ENCODE measurements at places on chromosomes 6 and 20.

GRCh38 chr6:47478233-47479139 lies 897 bp downstream of the CD2AP start:
- no peak for DNase-seq

GRCh38 chr20:45452772-45453691 lies 16.5 kb upstream of the WFDC2 start:
- DNase-seq = no peak

GRCh38 chr20:7147220-7147601 lies 379.7 kb downstream of the BMP2 start:
- no peak for DNase-seq

DNA sequence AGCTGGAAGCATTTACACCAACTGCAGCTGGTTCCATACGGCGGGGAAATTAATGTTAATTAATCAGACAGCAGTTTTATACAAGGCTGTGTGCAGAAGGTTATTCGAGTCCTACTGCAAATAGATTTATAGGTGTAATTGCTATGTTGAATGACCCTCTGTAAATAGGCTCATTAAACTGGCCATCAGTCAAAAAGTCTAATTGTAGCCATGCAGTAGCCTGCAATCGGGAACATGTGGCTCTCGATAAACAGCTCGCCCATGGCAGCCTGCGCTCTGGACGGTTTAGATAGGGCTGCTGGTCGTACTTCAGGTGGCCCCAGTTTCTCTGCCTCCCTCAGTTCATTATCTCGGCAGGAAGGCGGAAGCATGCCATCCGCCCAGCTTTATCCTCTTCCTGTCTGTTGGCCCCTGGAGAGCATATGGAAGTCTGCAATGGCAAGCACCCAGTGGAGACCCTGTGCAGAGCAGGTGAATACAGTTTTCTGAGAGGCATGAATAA lies 143.2 kb downstream of the MBOAT1 start:
- DNase-seq = no peak

GRCh38 chr6:41824571-41825569 lies 37.4 kb downstream of the TOMM6 start:
- DNase-seq = no peak

DNA sequence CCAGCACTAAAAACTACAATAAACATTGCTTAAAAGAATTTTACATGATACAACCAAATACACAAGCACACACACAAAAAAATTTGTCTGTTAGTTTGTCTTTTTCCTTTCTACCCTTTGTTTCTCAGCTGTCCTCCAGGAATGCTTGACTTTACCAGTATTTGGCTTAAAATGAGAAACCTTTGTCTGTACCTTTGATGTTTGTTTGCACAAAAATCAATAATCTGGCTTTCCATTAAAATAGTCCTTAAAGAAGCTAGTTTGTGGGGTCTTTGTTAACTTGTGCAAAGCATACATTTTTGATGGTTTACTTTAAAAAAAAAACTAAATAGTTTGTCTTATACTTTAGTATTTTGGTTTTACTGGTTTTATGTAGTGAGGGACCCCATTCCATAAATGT lies 49.3 kb downstream of the RPRD1B start:
- DNase-seq = no peak

DNA sequence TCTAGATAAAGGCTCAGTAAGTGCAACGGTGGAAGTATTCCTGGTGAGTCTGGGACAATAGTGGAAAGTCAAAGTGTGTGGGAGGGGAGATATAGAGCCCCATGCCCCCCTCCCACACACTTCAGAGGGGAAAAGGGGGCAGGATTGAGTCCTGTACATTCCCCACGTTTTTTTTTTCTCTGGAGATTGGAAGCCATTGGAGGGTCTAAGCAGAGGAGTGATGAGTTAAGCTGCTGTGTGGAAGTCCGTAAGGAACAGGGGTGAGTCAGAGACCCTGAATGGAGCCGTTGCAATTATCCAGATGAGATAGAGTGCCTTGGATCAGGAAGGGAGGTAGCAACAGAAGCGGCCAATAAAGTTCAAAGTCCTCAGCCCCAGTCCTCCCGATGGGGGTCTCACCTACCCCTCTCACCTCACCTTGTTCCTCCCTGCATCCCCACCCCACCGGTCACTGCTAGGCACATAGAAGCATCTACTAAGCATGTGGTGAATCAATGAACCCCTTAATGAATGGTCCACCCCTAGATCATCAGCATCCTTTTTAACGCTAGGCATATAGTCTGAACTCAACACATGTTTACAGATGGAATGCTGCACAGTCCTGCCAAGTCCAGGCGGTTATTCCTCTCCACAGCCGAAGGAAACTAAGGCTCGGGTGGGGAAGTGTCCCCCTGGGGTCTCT lies 662 bp upstream of the SLC9A8 start:
- no peak for DNase-seq

- DNase-seq = no peak
These were observed 132.1 kb downstream of the ZDHHC14 start for GRCh38 chr6:157513004-157513603.

DNA sequence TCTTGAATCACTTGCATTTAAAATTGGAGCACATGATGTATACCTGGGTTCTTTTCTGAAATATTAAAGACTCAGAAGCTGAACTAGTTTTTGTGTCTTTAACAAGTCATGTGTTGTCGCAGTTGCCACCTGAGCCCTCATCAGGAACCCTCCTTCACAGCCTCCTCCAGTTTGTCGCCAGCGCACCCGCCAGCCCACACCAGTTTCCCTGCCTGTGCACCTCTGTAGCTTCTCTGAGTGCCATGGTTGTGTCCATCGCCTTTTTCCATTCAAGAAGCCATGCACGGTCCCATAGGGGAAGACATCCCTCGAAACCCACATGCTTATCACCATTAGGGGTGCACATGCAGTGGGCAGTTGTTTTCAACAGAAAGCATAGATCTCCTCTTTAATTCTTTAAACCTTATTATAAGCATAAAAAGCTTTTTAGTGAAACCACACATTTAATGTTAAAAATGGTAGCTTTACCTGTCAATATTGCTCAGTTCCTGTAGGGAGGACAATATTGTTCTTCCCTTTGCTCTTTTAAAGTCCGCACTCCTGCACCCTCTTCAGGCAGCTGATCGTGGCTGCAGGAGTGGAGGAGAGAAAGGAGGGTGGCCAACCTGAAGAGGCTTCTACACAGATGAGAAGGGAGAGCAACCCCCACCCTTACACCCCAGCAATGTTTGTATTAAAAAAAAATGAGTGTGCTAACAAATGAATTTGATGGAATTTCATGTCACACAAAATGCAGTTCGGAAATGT lies 121.9 kb downstream of the CFAP61 start:
- DNase-seq = no peak

DNA sequence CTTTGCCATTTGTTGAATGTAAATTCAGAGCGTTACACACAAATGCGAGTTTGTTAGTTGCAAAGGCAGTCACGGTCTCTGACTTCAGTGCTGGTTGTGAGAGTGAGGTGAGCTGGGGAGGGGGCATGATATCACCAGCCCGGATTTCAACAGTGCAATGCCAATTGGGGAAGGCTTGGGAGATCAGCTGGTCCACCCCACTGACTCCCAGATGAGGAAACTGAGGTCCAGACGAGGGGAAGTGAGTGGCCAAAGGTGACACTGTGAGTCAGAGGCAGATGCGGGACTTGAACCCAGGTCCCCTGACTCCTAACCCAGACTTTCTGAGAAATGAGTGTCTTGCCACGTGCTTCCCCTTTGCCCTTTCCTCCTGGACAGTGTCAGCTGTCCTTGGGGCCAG lies 62.1 kb downstream of the CEBPB start:
- no peak for DNase-seq

- no peak for DNase-seq
These were observed 476 bp downstream of the IGF2R start for GRCh38 chr6:159969204-159969912.

- no peak for DNase-seq
These were observed 122.7 kb downstream of the TMEM242 start for GRCh38 chr6:157200611-157201010.

- DNase-seq = no peak
These were observed 72.9 kb upstream of the DTNBP1 start for GRCh38 chr6:15735567-15736265.

- DNase-seq = no peak
These were observed 217.5 kb downstream of the GJA1 start for GRCh38 chr6:121652726-121653623.

DNA sequence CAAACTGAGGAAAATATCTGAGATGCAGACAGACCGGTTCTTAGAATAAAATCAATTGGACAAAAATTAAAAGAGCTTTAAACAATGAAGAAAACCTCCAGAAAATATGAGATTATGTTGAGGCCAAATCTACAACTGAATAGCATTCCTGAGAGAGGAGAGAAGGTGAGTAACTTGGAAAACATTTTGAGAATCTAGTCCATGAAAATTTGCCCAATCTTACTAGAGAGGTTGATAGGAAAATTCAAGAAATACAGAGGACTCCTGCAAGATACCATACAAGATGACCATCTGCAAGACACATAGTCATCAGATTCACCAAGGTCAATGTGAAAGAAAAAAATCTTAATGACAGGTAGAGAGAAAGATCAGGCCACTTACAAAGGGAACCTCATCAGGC lies 437.7 kb upstream of the ADGRB3 start:
- DNase-seq = no peak

DNA sequence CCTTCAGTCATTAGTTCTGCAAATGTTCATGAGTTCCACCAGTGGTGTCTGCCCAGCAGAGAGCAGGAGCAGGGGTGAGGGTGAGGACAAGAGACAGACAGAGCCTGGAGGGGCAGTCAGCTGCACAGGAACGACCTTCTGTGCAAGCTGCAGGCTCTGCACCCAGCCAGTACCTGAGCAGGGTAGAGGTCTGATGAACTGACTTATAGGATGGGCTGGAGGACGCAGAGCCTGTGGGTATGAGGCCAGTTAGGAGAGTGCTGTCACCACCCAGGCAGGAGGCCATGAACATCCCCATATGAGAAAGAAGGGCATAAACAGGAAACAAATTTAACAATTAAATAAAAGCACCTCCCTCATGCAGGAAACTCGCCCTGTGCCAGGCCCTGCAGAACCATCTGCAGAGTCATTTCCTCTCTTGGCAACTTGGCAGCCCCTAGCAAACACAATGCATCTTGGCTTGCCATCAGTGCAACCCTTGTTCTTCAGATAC lies 17.9 kb downstream of the C6orf15 start:
- no peak for DNase-seq

DNA sequence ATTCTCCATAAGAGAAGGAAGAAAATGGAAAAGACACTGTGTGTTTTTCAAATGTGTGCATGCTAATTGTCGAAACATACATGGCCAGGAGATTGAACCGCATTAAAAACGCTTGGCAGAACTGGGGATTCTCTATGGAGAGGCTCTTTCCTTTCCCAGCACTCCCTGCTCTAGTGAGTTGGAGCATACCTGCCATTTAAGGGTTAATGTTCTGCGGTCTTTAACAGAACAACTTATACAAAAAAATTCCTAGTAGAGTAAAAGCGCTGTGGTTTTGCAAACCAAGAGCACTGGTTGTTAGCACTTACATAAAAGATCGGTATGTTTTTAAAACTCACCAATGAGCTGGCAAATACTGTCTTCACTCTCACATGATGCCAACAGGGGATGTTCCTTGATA lies 1.5 kb downstream of the TAGAP start:
- DNase-seq = no peak

DNA sequence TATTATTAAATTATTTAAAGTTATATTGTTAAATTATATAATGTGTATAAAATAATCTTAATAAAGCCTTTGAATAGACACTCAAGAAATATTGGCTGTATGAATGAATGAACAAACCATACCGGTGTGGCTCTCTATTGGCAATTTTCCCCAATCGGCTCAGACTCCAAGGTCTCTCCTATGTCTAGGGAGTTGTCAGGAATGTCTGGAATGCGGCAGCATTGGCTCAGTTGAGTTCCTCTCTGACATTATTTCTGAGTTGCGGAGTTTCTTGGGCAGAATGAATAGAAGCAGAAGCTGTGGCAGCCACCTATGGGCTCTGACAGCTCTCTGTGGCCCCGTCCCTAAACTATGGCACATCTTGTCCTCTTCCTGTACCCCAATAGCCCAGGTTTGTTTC lies 111.0 kb downstream of the SOBP start:
- no peak for DNase-seq

DNA sequence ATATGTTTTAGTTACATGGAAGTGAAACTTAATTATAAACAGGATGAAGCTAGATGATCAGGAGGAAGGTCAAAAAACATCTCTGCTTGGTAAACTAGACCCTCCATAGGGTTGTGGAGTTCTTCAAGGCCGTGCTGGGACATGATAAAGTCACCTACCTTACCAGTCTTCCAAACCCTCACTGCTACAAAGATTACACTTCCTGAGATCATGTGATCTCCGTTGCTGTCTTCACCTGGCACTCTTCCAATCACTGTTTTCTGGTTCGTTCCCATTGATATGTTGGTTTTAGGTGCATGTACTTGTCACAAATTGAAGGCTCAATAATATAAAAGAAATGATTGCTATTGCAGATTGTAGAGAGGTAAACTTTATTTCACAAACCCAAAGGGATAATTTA lies 161.5 kb upstream of the MAN1A1 start:
- DNase-seq = no peak

DNA sequence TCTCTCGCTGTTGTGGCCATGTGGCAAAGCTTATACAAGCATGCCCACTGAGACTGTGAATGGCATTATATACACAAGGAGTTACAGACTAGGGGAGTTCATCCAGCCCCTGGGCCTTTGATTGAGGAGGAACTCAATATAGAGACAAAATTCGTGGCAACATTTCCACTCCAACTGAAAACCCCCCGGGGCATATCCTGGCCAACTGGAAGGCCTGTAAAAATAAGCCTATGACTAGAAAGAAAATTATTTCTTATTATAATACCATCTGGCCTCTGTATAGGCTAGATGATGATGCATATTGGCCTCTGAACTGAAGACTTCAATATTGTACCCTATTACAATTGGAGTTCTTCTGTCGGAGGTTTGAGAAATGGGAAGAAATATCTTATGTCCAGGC lies 175.5 kb upstream of the GJE1 start:
- DNase-seq = no peak

GRCh38 chr6:87789198-87789899 lies 87.3 kb upstream of the AKIRIN2 start:
- no peak for DNase-seq

DNA sequence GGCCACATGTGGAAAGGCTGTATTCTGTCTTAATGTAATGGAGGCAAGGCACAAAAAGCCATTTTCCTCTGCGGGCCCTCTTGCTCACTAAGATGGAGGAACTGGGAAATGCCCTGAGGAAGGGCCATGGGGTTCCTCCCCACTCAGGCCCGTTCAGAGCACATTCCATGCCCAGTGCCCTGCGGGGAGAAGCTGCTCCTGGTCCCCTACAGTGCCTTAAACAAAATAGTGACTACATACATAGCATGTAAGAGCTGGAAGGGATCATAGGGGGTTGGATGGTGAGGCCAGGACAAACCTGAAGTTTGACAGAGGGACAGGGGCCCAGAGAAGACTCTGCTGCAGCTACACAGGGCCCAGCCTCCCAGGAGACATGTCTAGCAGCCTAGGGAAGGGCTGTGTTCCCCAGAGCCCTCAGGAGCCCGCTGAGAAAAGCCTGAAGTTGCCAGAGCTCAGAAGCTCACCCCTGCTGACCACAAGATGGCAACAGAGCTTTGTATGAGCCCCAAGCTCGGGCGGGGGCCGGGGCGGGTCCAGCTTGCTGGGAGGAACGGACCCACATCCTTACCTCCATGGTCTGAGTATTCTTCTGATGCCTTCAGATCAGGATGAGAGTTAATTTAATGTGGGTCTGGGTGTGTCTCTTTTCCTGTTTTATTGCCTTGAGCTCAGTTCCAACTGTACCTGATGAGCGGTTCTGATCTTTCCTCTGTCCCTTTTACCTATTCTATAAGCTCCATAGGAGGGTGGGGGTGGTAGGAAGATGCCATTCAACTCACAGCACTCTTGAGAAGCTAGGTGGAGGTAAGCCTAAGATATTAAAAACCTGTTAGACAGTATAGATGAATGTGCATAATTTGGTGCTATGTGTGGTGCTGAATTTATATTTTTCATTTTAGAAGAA lies 242.9 kb downstream of the CDC5L start:
- no peak for DNase-seq
